ENCODE measurements at places on chromosomes 2 and 18.

DNA sequence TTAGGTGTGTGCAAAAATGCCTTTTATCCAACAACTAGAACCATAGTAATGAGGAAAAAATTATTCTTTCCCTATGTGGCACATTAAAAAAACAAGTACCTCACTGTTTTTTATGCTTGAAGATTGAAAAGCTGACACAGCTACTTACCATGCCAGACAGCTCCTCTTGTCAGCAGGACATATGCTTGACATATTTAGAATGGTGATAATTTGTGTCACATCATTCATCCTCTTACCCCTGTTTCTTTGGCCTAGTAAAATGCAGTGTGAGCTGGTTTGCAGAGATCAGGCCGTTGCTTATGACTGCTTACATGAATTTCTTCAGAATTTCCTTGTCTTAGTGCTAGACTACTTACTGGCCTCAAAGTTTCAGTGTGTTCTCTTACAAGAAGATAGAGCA, 869.9 kb downstream of the LRP1B start:
- no peak for DNase-seq

- no peak for DNase-seq
Observed at GRCh38 chr2:45929674-45930395, 278.4 kb downstream of the PRKCE start.

- no peak for DNase-seq
Observed at GRCh38 chr2:237798236-237799059, at the start of gene RBM44. RBM44 (plus strand) TSS chr2:237798779; CDS start chr2:237813610, 14,831 bp downstream.

DNA sequence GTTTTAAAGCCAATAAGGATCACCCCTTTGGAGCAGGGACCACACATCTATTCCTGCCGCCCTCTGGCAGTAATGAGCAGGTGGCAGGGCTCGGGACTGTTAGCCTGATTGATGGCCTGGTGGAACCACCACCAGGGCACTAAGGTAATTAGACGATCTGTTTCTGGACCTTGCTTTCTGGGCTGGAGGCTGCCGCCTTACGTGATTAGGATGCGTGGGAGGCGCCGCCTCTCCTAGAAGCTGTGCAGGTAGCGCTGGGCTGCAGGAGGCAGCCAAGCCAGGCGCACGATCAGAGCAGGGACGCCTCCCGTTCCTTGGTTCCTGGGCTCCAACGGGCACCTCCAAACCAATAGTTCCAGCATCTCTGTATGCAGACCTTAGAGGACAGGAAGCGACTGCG, 242.6 kb upstream of the RAB12 start:
- no peak for DNase-seq

GRCh38 chr18:76431437-76432273, 63.4 kb downstream of the ZNF516 start:
- no peak for DNase-seq

- no peak for DNase-seq
Observed at GRCh38 chr2:30412684-30413570, 34.1 kb upstream of the LCLAT1 start.

DNA sequence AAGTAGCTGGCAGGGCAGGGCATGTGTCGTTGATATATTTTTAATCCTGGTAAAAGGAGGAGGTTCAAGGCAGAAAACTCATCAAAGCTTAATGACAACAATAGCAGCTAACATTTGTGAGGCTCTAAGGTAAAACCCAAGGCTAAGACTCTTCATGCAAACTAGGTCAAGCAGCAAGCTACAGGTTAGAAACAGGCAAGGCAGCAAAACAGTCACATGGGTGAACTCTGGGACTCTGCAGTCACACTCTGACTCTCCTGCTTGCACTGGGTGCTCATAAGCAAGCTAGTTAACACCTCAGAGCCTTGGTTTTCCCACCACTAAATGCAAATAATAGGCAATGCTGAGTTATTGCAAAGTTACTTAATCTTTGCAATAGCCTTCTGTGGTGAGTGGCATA, 7.9 kb downstream of the IL1RN start:
- no peak for DNase-seq

DNA sequence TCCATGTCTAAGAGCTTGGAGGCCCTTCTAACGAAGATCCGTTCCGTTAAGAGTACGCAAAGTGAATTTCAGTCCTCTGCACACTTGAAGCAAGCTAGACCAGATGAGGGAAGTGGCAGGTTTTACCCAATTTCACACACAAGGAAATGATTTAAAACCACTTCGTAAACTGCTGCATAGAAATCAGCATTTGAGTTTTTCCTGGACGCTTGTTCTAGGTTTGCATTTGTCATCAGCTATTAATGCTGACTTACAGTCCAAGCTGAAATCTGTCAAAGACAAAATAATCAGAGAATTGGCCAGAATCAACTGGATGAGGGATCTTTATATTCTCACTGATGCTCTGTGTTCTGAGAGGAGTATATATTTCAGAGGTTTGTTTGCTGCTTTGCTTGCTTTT, 117.6 kb upstream of the RASGRP3 start:
- no peak for DNase-seq

DNA sequence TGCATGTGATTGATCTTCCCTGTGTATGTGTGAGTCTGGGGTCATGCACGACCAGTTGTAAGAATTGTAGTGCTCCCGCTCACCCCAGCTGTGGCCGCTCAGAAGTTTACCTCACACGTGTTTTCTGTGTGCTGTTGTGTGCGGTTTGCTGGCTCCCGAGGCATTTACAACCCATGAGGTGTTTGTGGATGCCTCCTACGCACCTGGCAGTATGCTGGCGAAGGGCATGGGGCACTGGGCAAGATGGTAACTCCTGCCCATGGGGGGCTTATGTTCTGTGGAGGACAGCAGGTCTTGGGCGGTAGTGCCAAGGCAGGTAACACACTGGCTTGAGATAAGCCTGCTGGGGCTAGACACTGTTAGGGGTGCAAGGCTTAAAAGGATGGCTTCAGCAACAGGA, 102.6 kb upstream of the HS6ST1 start:
- DNase-seq, result no peak

DNA sequence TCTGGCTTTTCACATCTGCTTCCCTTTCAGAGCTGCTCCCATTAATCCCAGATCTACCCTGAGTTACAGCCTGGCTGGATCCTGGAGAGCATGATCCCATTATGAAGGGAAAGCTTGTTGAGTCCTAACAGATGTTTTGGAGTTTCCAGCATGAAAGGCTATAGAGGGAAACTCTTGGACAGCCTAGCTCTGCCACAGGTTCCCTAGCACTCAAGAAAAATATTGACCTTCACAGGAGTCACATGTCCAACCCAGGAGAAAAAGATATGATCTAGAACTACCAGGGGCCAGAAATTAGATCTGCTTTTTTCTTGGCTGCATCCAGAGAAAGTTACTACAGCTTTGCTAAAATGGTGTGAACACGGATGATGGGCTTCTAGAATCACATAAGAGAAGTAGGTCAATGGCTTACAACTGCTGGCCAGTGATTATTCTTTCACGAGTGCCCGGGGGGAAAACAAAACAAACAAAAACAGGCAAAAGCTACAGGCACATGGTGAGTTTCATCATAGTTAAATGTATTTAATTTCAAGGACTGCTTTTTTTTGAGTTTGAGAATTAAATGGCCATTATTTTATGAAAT, 15.9 kb downstream of the CCDC93 start:
- no peak for DNase-seq

DNA sequence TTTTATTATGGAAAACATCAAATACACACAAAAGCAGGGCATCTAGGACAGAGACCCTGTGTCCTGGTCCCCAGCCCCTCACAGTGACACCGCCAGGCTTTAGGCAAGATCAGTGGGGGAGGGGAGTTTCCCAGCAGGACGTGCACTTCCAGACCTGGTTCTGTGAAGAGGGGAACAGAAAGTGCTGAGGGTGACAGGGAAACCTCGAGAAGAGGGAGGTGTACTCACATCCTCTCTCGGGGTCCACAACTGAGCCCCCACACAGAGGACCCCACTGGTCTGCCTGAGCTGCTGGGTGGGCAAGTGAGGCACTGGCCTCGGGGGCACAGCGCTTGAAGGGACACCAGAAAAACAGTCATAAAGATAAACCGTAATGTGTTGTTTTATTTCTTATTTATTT, 4.4 kb upstream of the GPR35 start:
- no peak for DNase-seq

DNA sequence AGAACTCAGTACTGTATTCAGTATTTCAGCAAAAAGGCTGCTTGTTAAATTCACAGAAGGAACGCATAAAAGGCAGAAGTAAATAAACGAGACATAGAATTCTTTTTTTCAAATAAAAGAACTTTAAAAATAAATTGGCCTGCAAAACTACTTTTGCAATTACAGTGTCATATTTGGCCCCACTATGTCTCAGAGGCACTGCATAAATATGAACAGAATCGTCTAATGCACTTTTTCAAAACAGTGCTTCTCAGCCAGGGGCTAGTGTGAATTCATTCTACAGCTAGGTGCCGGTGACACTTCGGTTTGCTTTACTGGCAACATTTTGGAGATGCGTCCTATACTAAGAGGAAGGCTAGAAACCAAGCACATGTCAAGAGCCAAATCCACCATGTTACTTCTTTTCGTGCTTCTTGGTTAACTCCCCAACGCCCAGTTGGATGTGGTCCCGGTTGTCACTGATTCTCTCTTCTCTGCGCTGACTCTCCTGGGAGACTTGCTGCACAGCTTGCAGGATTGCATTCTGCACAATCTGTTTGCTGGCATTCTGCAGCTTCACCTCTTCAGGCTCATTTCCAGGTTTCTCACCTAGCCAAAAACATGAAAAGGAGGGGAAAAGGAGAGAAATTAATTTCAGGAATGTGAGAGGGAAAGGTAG, 51.8 kb downstream of the AKAIN1 start:
- DNase-seq, result no peak

- DNase-seq, result no peak
Observed at GRCh38 chr18:48475635-48476549, 62.9 kb upstream of the CTIF start.
